Activated naive CD8-positive, alpha-beta T cell treated with anti-CD3 and anti-CD28 coated beads for 36 hours (primary cell): ENCODE measurements at places on chromosomes 5 and 9. TPM values are rescaled to one million over a fixed set of nuclear protein-coding genes. Genes with fewer than 3 reads are reported as not detected.

DNA sequence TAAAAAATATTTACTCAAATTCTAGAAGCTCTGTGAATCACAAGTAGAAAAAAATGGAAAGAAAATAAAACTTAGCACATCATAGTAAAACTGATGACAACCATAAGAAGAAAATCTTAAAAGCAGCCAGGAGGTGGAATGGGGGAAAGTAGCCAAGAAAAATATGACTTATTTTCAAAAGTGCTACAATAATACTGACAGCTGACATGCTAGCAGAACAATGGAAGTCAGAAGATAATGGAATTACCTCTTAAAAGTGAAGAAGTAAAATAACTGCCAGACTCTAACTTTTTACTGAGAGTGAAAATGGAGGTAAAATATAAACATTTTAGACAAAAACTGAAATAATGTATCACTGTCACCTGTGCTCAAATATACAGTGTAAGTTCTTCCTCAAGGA lies 532.2 kb upstream of the SGCD start:
- H3K27me3 ChIP-seq: no peaks in the 10 kb centered on the region
- no peak for DNase-seq
- H3K4me3 ChIP-seq: no peak overlapping the region
- H3K4me1 ChIP-seq: no peaks in the 10 kb centered on the region
- no peak overlapping the region for H3K27ac ChIP-seq

GRCh38 chr9:117335837-117336433 lies 78.9 kb downstream of the ASTN2 start:
- H3K27me3 ChIP-seq: no peaks in the 10 kb centered on the region
- no peak overlapping the region for H3K4me3 ChIP-seq
- no peaks in the 10 kb centered on the region for H3K4me1 ChIP-seq
- no peak overlapping the region for H3K27ac ChIP-seq

GRCh38 chr9:117535973-117536372 lies 121.1 kb upstream of the ASTN2 start:
- no peaks in the 10 kb centered on the region for H3K4me1 ChIP-seq
- no peak overlapping the region for H3K4me3 ChIP-seq
- no peak overlapping the region for H3K27ac ChIP-seq

GRCh38 chr5:60843386-60843935 lies 608 bp downstream of the ELOVL7 start:
- H3K27ac ChIP-seq: no peak overlapping the region
- no peaks in the 10 kb centered on the region for H3K36me3 ChIP-seq
- peaks cover 11% of the 10 kb centered on the region for H3K4me1 ChIP-seq
- DNase-seq: no peak
- H3K4me3 ChIP-seq: peak overlapping the region; percentile 75

DNA sequence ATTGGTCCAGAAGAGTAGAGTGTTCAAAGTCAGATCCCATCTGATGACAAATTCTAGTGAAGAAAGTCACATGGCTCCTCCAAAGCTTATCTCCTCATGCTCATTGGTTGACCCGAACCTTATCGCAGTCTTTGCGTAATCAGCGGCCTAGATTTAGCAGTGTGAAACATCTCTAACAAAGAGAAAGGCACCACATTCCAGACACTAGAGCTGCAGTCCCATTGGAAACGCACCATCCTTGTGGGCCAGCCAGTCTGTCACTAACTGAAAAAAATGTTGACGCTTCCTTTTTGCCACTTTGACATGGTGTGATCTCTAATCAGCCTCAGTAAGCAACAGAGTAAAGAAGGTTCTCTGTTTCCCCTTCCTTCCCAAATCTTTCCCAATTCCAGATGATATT lies 458.0 kb upstream of the WWC1 start:
- H3K27ac ChIP-seq: no peak overlapping the region
- H3K36me3 ChIP-seq: no peaks in the 10 kb centered on the region
- no peak for DNase-seq
- H3K27me3 ChIP-seq: peaks cover 3% of the 10 kb centered on the region
- H3K4me1 ChIP-seq: no peaks in the 10 kb centered on the region

Gene PKD2L2
- total RNA-seq: not detected

Gene HRH2
- 41.2 TPM for total RNA-seq
